WTC11 (cell line): ENCODE measurements at places on chromosomes 11 and 22. TPM values are rescaled to one million over a fixed set of nuclear protein-coding genes. Genes with fewer than 3 reads are reported as not detected.

GRCh38 chr11:32388871-32389770, 46.2 kb downstream of the WT1 start:
- no peak overlapping the region for H3K27ac ChIP-seq
- no peaks in the 10 kb centered on the region for H3K36me3 ChIP-seq
- H3K4me3 ChIP-seq, result no peak overlapping the region
- H3K27me3 ChIP-seq, result no peaks in the 10 kb centered on the region; the same call in 1 of the 2 replicates
- no peak for DNase-seq

DNA sequence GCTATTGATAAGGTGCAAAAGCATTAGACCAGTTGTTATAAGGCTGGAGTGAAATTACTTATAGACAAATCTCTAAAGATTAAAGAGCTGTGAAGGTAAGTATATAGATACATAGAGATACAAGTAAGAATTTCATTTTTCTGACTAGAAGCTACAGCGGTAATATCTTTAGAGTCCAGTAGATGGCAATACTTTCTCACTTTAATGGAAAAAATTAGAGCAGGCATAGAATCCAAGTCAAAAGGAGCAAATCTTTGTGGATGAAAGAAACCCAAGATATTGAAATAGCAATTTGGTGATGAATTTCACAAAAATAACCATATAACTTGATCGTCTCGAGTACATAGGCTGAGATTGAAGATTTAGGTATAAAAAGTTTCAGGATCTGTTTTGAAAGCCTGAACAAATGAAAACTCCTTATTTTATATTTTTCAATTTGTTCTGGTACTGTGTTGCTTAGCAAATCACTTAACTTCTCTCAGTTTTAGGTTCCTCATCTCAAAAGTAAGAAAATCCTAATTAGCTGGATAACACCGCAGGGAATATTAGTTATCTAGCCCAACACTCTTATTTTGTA, 81.9 kb downstream of the UVRAG start:
- no peaks in the 10 kb centered on the region for H3K27me3 ChIP-seq
- H3K27ac ChIP-seq, result no peak overlapping the region
- no peak for DNase-seq
- H3K36me3 ChIP-seq, result peaks cover 4% of the 10 kb centered on the region; the same call in 1 of the 2 replicates
- no peak overlapping the region for H3K4me3 ChIP-seq
- no peaks in the 10 kb centered on the region for H3K4me1 ChIP-seq

Gene PNPLA5
- total RNA-seq, result 5.3 to 5.9 TPM (median 5.3 TPM) in 3 replicates

DNA sequence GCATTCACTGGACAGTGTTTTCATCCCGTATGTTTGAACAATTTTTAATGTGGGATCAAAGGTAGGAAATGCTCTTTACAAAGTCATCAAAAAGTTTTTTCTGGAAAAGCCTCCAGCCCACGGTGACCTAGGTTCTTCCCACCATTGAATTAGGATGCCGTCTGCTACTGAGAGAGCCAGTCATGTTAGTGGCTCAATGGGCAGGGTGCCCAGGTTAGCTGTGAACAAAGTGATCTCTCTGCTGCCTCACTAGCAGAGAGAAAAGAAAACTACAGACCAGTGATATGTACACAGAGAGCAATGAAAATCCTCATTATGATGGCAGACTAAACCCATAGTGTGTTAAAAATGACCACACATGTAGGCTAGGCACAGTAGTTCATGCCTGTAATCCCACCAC, 32.4 kb downstream of the KCNQ1 start:
- peaks cover 87% of the 10 kb centered on the region for H3K27me3 ChIP-seq
- no peak overlapping the region for H3K4me3 ChIP-seq
- DNase-seq, result no peak
- H3K4me1 ChIP-seq, result no peaks in the 10 kb centered on the region
- H3K36me3 ChIP-seq, result peaks cover 24% of the 10 kb centered on the region

Gene MPEG1
- 0.05 to 0.09 TPM in 2 of 3 replicates, not detected in the other for total RNA-seq
